ENCODE measurements at places on chromosomes 1 and 21.
A peak's percentile ranks its signal among the peaks of the same experiment; 100 is the strongest.

GRCh38 chr1:9331016-9331415 is 38.3 kb downstream of the SPSB1 start:
- no peaks in the 10 kb centered on the region for H3K27me3 ChIP-seq
- H3K4me1 ChIP-seq: no peaks in the 10 kb centered on the region
- no peak for DNase-seq
- H3K4me3 ChIP-seq: no peak overlapping the region

- no peaks in the 10 kb centered on the region for H3K27me3 ChIP-seq
- no peaks in the 10 kb centered on the region for H3K4me1 ChIP-seq
- no peak overlapping the region for H3K4me3 ChIP-seq
- H3K27ac ChIP-seq: no peak overlapping the region
- DNase-seq: no peak
- H3K36me3 ChIP-seq: no peaks in the 10 kb centered on the region
These were observed 590.1 kb downstream of the LTN1 start for GRCh38 chr21:28402616-28402989.

DNA sequence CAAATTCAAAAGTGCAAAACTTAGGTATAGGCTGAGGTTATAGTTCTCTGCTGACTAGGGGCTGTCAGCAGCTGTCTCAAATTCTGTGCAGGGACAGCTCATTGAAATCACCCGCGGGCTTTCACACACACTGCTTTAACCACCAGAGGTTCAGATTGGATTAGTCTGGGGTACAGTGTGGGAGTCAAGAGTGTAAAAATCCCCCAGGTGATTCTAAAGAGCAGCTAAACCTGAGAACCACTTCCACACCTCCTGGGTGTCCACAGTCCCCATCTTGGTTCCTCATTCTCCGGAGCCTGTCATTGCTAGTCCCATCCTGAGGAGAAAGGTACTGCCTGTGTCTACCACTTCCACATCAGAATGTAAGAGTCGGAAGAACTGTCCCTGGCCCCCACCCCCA is 9.9 kb upstream of the TDRD10 start:
- H3K27ac ChIP-seq: peak overlapping the region; percentile 13
- no peaks in the 10 kb centered on the region for H3K27me3 ChIP-seq
- no peak overlapping the region for H3K4me3 ChIP-seq
- H3K4me1 ChIP-seq: no peaks in the 10 kb centered on the region

- no peak overlapping the region for H3K4me3 ChIP-seq
- H3K4me1 ChIP-seq: no peaks in the 10 kb centered on the region
- no peak overlapping the region for H3K27ac ChIP-seq
- no peaks in the 10 kb centered on the region for H3K36me3 ChIP-seq
These were observed 11.8 kb upstream of the SERINC2 start for GRCh38 chr1:31401241-31401640.

GRCh38 chr21:37270576-37271365 is 3.6 kb upstream of the VPS26C start:
- H3K36me3 ChIP-seq: no peaks in the 10 kb centered on the region
- H3K27me3 ChIP-seq: no peaks in the 10 kb centered on the region
- H3K4me3 ChIP-seq: no peak overlapping the region
- no peak for DNase-seq
- no peak overlapping the region for H3K27ac ChIP-seq

- DNase-seq: no peak
- H3K4me3 ChIP-seq: no peak overlapping the region
- no peaks in the 10 kb centered on the region for H3K36me3 ChIP-seq
- no peaks in the 10 kb centered on the region for H3K27me3 ChIP-seq
- H3K4me1 ChIP-seq: no peaks in the 10 kb centered on the region
- H3K27ac ChIP-seq: no peak overlapping the region
These were observed 425.3 kb downstream of the NPHP4 start for GRCh38 chr1:5566924-5567323.

DNA sequence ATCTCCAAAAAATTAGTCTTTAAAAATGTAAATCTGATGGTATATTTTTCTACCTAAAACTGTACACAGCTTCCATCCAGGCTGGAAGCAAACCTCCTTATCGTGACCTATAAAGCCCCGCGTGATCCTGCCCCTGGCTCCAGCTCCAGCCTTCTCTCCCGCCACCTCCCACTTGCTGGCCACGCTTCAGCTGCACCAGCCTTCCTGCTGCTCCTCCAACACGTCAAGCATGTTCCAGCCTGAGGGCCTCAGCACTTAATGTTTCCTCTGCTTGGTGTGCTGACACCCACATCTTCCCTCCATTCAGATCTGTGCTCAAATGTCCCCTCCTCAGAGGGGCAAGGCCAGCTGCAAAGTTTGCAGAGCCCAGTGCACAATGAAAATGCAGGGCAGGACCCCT is 123.5 kb upstream of the MAGI3 start:
- no peak overlapping the region for H3K27ac ChIP-seq
- no peak for DNase-seq
- no peak overlapping the region for H3K4me3 ChIP-seq
- H3K4me1 ChIP-seq: no peaks in the 10 kb centered on the region
- no peaks in the 10 kb centered on the region for H3K36me3 ChIP-seq

DNA sequence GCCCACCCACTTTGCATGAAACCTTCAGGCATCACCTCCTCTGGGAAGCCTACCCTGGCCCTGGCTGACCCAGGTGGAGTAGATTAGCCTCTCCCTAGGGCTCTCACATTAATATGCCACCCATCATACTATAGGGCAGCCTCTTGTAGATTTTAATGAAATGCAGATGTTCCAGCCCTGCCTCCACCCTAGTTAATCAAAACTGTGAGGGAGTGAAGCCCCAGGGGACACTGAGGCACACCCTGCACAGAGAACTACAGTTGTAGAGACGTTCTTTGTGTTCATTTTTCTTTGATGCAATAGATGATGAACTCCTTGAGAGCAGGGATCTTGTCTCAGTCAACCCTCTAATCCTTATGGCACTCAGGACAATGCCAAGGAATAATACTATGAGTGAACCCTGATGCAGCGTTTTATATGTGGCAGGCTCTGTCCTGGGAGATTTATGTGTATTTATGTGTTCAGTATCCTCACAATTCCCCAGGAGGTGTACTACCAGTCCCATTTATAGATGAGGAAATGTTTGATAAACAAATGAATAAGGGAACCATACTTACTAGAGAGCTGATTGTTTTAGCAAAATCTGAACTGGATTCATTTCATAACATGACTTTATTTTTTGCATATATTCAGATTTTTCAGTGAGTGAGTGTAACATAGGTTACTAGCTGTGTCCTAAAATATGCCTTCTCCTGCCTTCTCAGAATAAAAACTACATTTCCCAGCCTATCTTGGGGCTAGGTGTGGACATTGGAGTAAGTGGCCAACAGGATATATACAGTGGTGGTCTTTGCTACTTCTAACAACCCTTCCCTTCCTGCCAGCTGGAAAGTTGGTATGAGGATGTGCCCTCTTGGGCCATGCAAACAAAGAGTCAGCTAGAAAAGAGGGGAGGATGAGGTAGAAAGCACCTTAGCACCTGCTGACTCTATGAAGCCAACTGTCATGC is 23.5 kb upstream of the PRELP start:
- no peaks in the 10 kb centered on the region for H3K36me3 ChIP-seq
- no peak overlapping the region for H3K4me3 ChIP-seq
- DNase-seq: no peak
- H3K4me1 ChIP-seq: no peaks in the 10 kb centered on the region
- H3K27ac ChIP-seq: no peak overlapping the region
- H3K27me3 ChIP-seq: no peaks in the 10 kb centered on the region

DNA sequence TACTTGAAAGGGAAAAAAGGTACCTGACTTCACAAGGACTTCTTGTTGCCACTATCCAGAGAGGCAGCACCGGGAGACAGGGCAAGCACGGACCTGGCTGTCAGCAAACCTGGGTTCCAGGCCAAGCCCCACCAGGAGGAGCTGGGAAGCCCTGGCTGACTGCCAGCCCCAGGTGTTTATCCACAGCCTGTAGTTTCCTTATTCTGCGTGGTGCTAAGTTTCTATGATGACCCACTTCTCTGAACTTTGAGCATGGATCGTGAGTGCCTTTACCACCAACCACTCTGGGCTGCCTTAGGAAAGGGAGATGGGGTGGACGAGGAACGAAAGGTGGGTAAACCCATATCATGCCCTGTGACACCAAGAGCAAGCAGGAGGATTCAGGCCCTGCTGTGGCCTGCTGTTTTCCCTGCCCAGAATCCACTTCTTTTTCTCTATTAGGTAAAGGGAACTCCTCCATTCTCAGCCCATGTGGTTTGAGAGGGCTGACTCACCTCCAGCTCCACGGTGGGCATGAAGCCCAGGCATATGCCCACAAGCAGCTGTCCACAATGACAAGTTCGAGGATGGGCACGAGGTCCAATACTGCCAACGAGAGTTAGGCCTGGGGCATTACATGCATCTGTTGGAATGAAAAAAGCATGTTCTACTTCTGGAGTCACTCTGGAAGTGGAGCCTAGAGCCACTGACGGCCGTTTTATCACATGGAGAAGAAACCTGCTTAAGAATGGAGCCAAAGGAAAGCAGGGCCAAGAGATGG is 20.3 kb downstream of the TSPAN2 start:
- peak overlapping the region; percentile 60 for H3K27ac ChIP-seq
- H3K27me3 ChIP-seq: no peaks in the 10 kb centered on the region
- H3K36me3 ChIP-seq: no peaks in the 10 kb centered on the region
- no peak overlapping the region for H3K4me3 ChIP-seq
- peaks cover 25% of the 10 kb centered on the region for H3K4me1 ChIP-seq

- no peaks in the 10 kb centered on the region for H3K36me3 ChIP-seq
- no peak for DNase-seq
- H3K4me1 ChIP-seq: peaks cover 16% of the 10 kb centered on the region
- H3K4me3 ChIP-seq: no peak overlapping the region
- H3K27me3 ChIP-seq: no peaks in the 10 kb centered on the region
These were observed 163.5 kb upstream of the IVNS1ABP start for GRCh38 chr1:185480545-185480944.

DNA sequence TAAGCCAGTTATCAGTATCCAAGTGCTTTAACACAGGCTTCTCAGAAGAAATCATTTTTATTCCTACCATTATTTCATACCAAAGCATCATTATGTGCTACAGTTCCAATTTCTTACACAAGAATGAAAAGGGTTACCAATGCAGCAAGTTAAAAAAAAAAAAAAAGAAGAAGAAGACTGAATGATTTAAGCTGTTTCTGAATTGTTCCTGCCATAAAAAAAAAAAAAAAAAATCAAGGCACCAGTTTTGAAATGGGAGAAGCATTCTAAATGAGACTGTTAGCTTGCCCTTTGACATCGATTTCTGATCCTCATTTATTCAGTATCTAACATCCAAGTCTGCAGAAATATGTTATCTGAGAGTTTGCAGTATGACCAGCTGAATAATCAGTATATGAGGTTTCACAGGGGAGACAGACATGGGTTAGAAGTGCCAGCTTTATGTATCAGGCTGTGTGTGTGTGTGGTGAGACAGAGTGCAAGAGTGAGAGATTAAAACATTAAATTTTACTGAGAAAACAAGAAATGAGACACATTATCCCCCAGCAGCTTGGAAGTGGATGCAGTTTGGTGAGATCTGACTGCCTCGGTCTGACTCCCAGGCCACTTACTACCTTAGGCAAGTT is 105.8 kb downstream of the COLGALT2 start:
- H3K4me3 ChIP-seq: no peak overlapping the region
- no peak overlapping the region for H3K27ac ChIP-seq
- H3K36me3 ChIP-seq: no peaks in the 10 kb centered on the region

- no peaks in the 10 kb centered on the region for H3K4me1 ChIP-seq
- no peaks in the 10 kb centered on the region for H3K36me3 ChIP-seq
- no peak overlapping the region for H3K27ac ChIP-seq
- no peak overlapping the region for H3K4me3 ChIP-seq
These were observed 16.4 kb downstream of the WNT4 start for GRCh38 chr1:22126531-22126930.

All from body of pancreas (tissue), 4 donors.